ENCODE measurements at places on chromosomes 12 and 14.

DNA sequence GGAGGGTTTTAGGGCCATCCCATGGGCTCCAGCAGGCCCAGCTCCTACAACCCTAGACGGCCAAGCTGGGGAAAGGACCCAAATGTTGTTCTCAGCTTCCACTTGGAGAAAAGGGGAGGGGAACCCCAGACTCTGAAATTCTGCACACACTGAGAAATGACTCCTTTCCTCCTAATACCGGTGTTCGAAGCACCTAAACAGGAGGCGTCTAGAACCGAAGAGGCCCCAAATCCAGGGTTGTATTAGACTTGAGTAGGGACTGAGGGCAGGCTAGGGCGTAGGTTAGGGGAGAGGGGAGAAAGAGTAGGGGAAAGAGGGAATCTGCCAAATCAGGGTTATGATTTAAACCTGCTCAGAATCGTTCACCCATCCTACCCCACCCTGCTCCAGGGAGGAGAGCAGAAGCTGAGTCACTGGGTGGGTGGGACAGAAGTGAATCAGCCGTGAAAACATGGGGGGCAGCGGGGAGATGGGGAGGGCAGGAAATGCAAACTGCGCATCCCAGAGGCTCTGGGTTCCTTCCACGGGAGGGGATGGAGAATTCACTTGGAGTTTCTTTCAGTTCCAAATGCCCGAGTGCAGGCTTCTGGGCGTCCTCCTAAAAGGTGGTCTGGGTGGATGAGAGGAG, 1.0 kb downstream of the IGFBP6 start:
- DNase-seq = peak; percentile 19

DNA sequence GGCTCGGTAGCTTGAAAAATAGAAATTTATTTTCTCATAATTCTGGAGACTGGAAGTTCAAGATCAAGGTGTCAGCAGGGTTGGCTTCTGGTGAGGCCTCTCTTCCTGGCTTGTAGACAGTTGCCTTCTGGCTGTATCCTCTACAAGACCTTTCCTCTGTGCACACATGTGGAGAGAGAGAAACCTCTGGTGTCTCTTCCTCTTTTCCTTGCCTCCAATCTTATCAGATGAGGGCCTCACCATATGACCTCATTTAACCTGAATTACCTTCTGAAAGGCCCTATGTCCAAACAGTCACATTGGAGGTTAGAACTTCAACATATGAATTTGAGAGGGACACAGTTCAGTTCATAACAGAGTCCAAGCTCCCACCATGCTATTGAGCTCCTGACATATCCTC, 166.4 kb downstream of the TTC8 start:
- DNase-seq = no peak

GRCh38 chr12:52229836-52230343, 3.2 kb upstream of the KRT7 start:
- no peak for DNase-seq

GRCh38 chr12:130371296-130371695, 33.6 kb downstream of the PIWIL1 start:
- no peak for DNase-seq

GRCh38 chr12:98425859-98426258, 89.5 kb upstream of the TMPO start:
- no peak for DNase-seq

- DNase-seq = no peak
Measured at GRCh38 chr12:11107719-11108118, 15.6 kb upstream of the TAS2R43 start.

- DNase-seq = no peak
Measured at GRCh38 chr14:104299993-104300761, 161.8 kb downstream of the KIF26A start.

GRCh38 chr12:107607464-107608392, 77.9 kb upstream of the PWP1 start:
- DNase-seq = peak; percentile 33

DNA sequence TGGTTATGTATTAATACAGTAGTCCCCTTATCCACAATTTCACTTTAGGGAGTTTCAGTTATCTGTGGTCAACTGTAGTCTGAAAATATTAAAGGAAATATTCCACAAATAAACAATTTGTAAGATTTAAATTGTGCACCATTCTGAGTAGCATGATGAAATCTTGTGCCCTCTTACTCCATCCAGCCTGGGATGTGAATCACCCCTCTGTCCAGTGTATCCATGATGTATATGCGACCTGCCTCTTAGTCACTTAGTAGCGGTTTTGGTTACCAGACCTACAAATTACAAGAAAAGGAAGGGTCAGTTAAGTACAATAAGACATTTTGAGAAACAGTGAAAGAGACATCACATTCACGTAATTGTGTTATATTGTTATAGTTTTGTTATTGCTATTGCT, 39.9 kb upstream of the MDGA2 start:
- DNase-seq = no peak

- peak; percentile 21 for DNase-seq
Measured at GRCh38 chr12:120249875-120250795, 15.4 kb downstream of the PXN start.

GRCh38 chr12:132143336-132144071, 615 bp downstream of the DDX51 start:
- no peak for DNase-seq

Measured in stimulated activated CD8-positive, alpha-beta memory T cell treated with anti-CD3 and anti-CD28 coated beads, Interleukin-7, amount 100 ng/mL, for 48 hours (primary cell).